ENCODE measurements at places on chromosomes 7 and 10. TPM values are rescaled to one million over a fixed set of nuclear protein-coding genes. Genes with fewer than 3 reads are reported as not detected.

- no peak for DNase-seq
Measured at GRCh38 chr7:127393368-127394058, 1.0 kb upstream of the ZNF800 start.

GRCh38 chr10:46293832-46294640 is 7.2 kb downstream of the ANTXRL start:
- DNase-seq, result no peak

The CHST15 gene
- 3.8 TPM for total RNA-seq

The SLC35B4 gene
- total RNA-seq, result 5.6 TPM

- no peak for DNase-seq
Measured at GRCh38 chr10:125407000-125407502, 246.7 kb upstream of the CTBP2 start.

- no peak for DNase-seq
Measured at GRCh38 chr10:29734640-29734961, 99.8 kb upstream of the SVIL start.

DNA sequence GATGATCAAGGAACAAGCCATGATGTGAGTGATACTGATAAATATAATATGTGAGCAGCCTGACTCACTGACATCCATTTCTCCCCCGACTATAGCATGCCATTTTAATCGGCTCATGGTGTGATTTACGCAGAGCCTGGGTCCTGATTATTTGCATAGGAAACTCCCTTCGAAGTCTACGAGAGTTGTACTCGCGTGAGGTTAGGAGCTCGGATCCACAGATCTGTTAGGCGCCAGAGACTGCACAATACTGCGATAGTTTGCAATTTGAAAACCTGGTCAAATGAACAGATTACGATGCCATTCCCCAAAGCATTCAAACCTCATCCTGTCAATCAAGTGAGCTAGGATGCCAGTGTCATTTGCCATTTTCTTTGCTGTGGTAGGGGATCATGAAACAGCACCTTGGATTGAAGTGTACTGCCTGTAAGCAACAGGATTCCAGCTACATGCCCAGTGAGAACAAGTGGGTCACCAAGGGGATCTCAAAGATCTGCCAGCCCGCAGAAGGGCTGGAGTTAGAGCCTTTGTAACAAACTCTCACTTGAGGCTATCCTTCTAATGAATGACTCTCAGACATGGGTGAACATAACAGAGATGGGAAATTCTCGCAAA is 158.3 kb downstream of the FRMD4A start:
- no peak for DNase-seq

DNA sequence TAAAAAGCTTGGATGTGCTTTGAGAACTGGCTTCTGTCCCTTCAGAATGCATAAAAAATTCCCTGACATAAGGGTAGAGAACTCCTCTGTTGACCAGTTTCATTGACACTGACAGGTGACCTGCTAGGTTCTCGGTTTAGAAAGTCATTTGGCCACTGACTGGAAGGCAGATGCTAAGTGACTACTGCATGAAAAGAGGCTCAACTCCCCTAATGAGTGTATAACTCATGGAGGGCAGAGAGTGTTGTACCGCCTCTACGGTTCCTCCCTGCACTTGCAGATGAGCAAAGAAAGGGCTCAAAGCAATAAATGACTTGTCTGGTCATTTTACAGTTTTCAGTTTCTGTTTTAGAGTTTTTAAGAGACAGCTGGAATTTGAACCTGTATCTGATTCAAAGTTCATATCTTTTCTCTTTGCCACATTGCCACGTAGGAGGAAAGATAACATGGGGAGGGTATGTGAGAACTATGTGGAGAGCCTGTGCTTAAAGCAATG is 2.9 kb upstream of the FGL2 start:
- no peak for DNase-seq

GRCh38 chr7:15885678-15886077 is 199.2 kb upstream of the MEOX2 start:
- no peak for DNase-seq

The PNLIPRP3 gene
- not detected for total RNA-seq

GRCh38 chr10:26911811-26912461 is 51.2 kb upstream of the ABI1 start:
- no peak for DNase-seq

Data from Right ventricle myocardium inferior (tissue), 1 donor.